Stimulated activated CD4-positive, alpha-beta T cell treated with anti-CD3 and anti-CD28 coated beads, Interleukin-1b, Interleukin-23, amount 100 ng/mL, for 1 hour (primary cell): ENCODE measurements at places on chromosomes 13 and 19.

DNA sequence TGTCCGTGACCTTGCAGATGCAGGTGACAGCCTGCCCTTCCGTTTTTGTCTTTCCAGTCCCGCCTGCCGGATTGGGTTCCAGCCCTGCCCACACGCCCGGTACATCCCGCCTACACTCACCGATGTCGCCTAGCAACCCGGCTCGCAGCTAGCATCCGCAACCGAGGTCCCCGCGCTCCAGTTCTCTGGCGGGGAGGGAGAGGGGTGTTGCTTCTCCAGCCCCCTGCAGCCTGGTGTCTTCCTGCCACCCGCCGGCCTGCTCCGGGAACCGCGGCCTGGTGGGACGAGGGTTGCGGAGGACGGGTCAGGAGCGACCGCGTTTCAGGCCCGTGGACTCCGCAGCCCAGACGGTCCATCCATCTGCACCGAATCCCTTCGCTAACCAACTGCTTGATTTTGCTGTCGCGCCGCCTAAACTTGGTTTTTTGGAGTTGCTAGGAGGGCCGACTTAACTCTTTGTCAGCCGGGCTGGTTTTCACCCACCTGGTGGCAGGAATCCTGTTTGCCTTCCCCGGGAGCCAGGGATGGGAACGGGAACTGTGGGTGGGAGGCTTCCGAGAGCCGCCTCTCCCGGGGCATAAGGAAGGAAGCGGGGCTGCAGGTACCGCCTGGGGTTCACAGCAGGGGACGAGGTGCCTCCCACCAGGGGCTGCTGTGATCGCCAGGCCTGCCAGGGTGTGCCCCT, 15.4 kb upstream of the MATK start:
- DNase-seq, result peak; percentile 25

- DNase-seq, result no peak
Observed at GRCh38 chr19:46787040-46787330, 1.4 kb downstream of the SLC1A5 start.

GRCh38 chr19:46073268-46073922, 32.6 kb upstream of the IGFL4 start:
- no peak for DNase-seq

- no peak for DNase-seq
Observed at GRCh38 chr19:7832781-7833180, 2.8 kb downstream of the EVI5L start.

DNA sequence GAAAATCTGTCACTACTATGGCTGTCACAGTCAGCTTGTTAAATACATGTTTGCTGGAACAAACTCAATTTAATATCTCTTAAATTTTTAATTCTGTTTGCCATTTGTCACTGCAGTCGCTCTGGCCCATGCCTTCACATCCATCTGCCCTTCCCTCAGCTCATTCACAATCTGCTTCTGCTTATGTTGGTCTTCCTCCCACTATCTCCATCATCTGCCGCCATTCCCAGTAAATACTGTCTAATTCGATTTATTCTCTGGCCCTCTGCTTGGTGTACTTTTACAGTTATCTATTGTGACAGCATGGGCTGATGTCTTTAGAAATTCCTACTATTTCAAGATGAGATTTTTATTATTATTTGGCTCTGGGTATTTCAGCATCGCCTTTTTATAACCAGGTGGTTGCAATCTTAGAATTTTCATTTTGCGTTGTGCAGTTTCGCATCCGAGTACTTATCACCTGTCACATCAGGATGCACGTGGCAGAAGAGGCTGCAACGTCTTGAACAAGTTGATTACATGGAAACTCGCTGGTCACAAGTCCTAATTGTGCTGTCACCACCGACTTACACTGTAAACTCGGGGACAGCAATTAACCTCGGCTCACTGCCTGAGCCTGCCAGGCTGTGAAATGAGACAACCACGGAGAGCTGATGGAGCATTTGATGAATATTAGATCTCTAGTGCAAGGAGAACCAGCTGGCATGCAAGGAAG, 158.4 kb downstream of the MYO16 start:
- no peak for DNase-seq

- no peak for DNase-seq
Observed at GRCh38 chr13:30737511-30738337, 2.4 kb downstream of the ALOX5AP start.

DNA sequence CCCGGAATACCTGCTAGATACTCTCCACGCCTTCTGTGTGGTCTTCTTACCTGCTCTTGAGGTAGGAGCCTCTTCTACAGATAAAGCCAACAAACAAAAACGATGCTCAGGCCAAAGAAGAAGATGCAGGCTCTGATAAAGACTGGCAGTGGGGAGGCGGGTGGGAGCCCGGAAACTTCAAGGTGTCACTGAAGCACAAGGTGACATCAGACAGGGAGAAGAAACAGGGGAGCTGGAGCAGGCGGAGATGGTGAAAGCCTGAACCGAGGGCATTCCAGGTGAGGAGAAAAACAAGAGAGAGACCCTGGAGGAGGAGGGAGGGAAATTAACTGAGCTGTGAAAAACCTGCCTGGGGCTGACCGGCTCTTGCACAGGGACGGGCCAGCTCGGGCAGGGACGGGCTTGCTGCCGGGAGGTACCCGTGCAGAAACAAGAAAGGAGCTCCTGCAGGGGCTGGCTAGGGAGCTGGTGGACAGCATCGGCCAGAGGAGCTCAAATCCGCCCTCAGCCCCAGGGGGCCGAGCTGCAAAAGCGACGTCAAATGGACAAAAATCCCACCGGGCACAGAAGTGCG, 19.0 kb downstream of the GNG7 start:
- no peak for DNase-seq

DNA sequence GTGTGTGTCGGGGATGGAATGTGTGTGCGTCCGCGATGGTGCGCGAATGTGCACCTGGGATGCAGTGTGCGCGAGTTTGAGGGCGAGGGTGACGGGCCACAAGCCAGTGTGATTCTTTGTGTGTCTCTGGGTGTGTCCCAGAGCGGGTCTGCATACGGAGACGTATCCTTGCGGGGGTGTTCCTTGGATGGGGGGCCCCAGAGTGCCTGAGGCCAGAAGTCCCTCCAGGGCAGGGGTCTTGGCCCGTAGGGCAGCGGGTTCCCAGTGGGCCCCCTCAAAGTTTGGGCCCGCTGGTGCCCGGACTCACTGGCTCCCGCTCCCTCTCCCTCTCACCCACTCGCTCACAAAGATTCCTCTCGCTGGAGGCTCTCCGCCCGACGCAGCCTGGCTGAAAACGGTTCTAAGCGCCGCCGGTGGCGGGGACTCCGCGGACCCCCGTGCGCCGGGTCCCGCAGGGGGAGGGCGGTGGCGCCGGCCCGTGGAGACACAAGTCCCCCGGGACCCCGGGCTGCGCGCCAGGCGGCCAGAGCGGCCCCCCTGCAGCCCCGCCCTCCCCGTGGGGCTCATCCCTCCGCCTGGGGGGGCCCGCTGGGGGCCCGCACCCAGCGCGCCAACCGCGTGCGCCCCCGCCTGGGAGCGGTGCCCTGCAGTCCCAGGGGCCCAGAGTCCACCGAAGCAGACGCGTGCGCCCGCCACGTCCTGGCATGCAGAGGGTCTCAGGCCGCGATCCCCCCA, 886 bp downstream of the CRLF1 start:
- no peak for DNase-seq
